ENCODE measurements at places on chromosomes 16 and 17. TPM values are rescaled to one million over a fixed set of nuclear protein-coding genes. Genes with fewer than 3 reads are reported as not detected.

The PIK3R5 gene
- 3.3 TPM for total RNA-seq

The NF1 gene
- total RNA-seq: 53.8 TPM

The MLX gene
- total RNA-seq: 23.7 TPM

The NPIPB2 gene
- 4.6 TPM for total RNA-seq

The TIGD7 gene
- total RNA-seq: 20.3 TPM

The DDX52 gene
- 33.2 TPM for total RNA-seq

The CDR2L gene
- total RNA-seq: 7.3 TPM

The LGALS9C gene
- not detected for total RNA-seq

The TP53I13 gene
- 37.9 TPM for total RNA-seq

The HELZ gene
- total RNA-seq: 71.6 TPM

The FAM83G gene
- 1.2 TPM for total RNA-seq

The CBFA2T3 gene
- total RNA-seq: 1.2 TPM

The PDILT gene
- not detected for total RNA-seq

The C17orf58 gene
- total RNA-seq: 13.9 TPM

The WNK4 gene
- total RNA-seq: 11.2 TPM

The FLYWCH1 gene
- total RNA-seq: 17.5 TPM

The SLC5A10 gene
- total RNA-seq: not detected

The TTLL6 gene
- total RNA-seq: 0.30 TPM

All from spinal cord (tissue), 10 donors.